ENCODE measurements at places on chromosomes 1 and 21. TPM values are rescaled to one million over a fixed set of nuclear protein-coding genes. Genes with fewer than 3 reads are reported as not detected.

Gene FMN2
- 0.27 TPM for total RNA-seq

GRCh38 chr1:151326619-151327222 is 495 bp downstream of the PI4KB start:
- peak; percentile 15 for DNase-seq
- H3K27me3 ChIP-seq: no peaks in the 10 kb centered on the region
- peak overlapping the region; percentile 93 for H3K27ac ChIP-seq

- no peaks in the 10 kb centered on the region for H3K4me1 ChIP-seq
- no peaks in the 10 kb centered on the region for H3K36me3 ChIP-seq
- DNase-seq: no peak
- no peaks in the 10 kb centered on the region for H3K27me3 ChIP-seq
- H3K4me3 ChIP-seq: no peak overlapping the region
- H3K27ac ChIP-seq: no peak overlapping the region
Observed at GRCh38 chr1:15957221-15958095, 18.4 kb downstream of the ZBTB17 start.

GRCh38 chr1:193589597-193590040 is 403.2 kb upstream of the B3GALT2 start:
- no peaks in the 10 kb centered on the region for H3K27me3 ChIP-seq
- no peak for DNase-seq
- H3K4me3 ChIP-seq: no peak overlapping the region
- no peaks in the 10 kb centered on the region for H3K4me1 ChIP-seq

GRCh38 chr1:5962265-5963105 is 29.7 kb downstream of the NPHP4 start:
- H3K27me3 ChIP-seq: no peaks in the 10 kb centered on the region
- no peak overlapping the region for H3K27ac ChIP-seq
- no peaks in the 10 kb centered on the region for H3K4me1 ChIP-seq
- no peak for DNase-seq

DNA sequence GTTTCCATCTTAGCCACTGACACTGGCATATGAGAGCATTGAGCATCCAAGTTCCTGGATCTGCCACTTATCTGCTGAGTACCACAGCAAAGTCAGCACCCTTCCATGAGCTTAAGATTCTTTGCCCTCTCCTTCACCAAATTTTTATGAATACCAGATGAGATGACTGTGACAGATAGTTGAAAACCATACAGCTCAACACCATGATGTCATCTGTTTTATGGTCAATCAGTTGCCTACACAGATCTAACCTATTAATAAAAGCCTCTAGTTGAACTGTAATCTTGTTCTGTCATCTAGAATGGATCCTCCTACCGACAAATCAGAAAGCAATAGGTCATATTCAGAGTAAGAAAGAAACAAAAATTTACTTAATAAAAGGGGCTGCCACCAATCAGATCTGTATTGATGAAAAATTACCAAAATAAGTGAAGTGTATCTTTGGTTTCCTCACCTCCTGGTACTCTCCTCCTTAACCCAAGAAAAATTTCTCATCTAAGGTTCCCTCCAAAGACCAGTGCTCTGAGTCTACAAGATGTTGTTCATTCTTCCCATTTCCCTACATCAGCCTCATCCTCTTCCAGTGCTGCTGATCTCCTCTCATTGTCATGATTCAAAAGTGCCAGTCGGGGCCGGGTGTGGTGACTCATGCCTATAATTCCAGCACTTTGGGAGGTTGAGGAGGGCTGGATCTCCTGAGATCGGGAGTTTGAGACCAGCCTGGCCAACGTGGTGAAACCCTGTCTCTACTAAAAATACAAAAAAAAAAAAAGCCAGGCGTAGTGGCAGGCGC is 138.8 kb upstream of the CTTNBP2NL start:
- H3K27ac ChIP-seq: no peak overlapping the region
- H3K4me3 ChIP-seq: no peak overlapping the region
- DNase-seq: no peak

DNA sequence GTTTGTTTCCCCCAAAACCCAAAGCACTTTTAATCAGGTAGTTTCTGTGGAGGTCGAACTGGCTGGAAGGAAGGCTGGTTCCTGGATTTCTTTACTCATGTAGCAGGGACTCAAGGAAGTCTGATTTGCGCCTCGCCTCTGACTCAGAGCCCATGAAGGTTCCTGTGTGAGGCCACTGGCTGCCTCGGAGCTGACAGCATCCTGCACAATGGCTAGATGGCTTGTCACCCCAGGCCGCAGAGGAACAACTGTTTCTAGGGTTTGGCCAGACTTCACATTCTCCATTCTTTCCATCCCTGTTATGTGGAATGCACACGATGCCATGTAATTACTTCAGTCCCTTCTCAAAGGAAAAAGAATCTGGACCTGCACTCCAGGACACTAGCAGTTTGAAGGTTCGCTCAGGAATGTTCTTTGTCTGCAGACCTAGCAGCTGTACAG is 39.1 kb upstream of the PRSS38 start:
- H3K4me3 ChIP-seq: no peak overlapping the region
- DNase-seq: no peak
- H3K4me1 ChIP-seq: no peaks in the 10 kb centered on the region
- no peak overlapping the region for H3K27ac ChIP-seq
- no peaks in the 10 kb centered on the region for H3K27me3 ChIP-seq
- H3K36me3 ChIP-seq: no peaks in the 10 kb centered on the region
